Activated naive CD8-positive, alpha-beta T cell treated with anti-CD3 and anti-CD28 coated beads for 36 hours (primary cell): ENCODE measurements at places on chromosomes 2 and 18.

GRCh38 chr18:76932026-76932819 lies 109.9 kb downstream of the ZNF236 start:
- no peak overlapping the region for H3K4me3 ChIP-seq
- H3K27ac ChIP-seq: no peak overlapping the region
- H3K36me3 ChIP-seq: peaks cover 16% of the 10 kb centered on the region
- peaks cover 2% of the 10 kb centered on the region for H3K4me1 ChIP-seq

DNA sequence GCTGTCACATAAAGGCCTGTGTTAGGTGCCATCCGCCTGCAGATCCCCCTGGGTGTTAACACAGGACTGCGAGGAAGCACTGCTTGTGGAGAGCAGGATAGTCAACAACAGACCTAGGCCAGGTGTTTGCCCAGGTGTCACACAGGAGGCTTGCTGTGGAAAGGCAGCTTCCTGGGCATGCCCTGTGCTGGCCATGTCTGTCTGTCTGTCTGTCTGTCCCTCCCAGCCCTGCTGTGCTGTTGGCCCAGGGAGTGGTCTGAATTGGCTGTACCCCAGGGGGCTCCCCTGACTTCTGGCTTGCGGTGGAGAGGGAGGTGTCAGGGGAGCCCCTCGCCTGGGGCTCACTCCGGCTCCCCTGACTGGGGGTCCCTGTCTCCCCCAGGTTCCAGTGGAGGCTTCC lies 53.2 kb downstream of the SH3BP4 start:
- H3K4me3 ChIP-seq: no peak overlapping the region
- no peaks in the 10 kb centered on the region for H3K4me1 ChIP-seq
- H3K36me3 ChIP-seq: no peaks in the 10 kb centered on the region
- DNase-seq: no peak
- H3K27me3 ChIP-seq: no peaks in the 10 kb centered on the region

DNA sequence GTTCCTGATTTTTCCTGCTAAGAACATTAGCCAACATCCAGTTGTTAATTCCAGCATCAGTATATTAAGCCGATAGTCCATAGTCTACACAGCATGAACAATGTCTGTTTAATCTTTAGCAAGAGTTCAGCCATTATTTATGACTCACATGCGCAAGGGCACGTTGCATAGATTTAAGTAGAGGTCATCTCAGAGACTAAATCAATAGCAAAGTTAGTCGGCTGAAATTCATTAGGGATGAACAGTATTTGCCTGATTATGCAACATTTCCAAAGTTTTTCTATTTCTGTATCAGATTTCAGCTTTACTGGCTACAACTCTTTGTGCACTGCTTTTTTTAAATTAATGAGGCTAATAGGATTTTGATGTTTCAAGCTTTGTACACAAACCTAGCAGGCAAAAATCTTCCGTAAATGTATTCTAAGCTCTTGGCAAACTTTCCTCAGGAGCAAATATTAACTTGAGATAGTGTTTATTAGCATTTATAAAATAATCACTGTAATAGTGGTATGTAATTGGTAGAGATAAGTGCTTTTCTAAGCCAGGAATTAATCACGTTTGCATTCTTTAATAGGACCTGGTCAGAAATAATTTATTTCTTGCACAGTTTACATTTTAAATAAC lies 578.7 kb upstream of the ID2 start:
- DNase-seq: no peak
- H3K36me3 ChIP-seq: no peaks in the 10 kb centered on the region

GRCh38 chr18:30139631-30140287 lies 902.8 kb downstream of the DSC3 start:
- no peak for DNase-seq
- H3K27ac ChIP-seq: no peak overlapping the region
- H3K4me1 ChIP-seq: no peaks in the 10 kb centered on the region
- H3K36me3 ChIP-seq: no peaks in the 10 kb centered on the region

DNA sequence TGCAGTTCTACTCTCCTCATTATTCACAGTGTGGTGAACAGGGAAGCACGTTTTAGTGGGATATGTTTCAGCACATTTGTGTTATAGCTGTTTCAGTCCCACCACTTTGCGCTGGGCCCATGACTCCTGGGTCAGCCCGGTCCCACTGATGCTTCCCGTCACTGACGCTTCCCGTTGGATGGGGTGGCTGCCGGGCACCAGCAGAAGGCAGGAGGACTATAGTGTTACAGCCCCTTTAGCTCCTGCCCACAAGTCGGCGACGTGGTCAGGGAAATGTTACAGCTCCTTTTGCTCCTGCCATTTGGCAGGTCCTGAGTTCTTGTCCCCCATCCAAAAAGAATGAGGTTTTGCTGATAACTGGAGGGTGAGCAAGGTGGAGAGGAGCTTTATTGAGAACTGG lies 732.2 kb downstream of the NR4A2 start:
- H3K36me3 ChIP-seq: no peaks in the 10 kb centered on the region
- no peak overlapping the region for H3K4me3 ChIP-seq
- H3K27me3 ChIP-seq: no peaks in the 10 kb centered on the region
- H3K27ac ChIP-seq: no peak overlapping the region
- no peaks in the 10 kb centered on the region for H3K4me1 ChIP-seq

- no peaks in the 10 kb centered on the region for H3K4me1 ChIP-seq
- H3K36me3 ChIP-seq: no peaks in the 10 kb centered on the region
- peaks cover 46% of the 10 kb centered on the region for H3K27me3 ChIP-seq
- no peak for DNase-seq
Measured at GRCh38 chr2:120583121-120583520, 152.5 kb upstream of the GLI2 start.

- no peaks in the 10 kb centered on the region for H3K27me3 ChIP-seq
- peaks cover 71% of the 10 kb centered on the region for H3K36me3 ChIP-seq
- H3K4me1 ChIP-seq: peaks cover 74% of the 10 kb centered on the region
- H3K4me3 ChIP-seq: peak overlapping the region; percentile 20
Measured at GRCh38 chr2:84870306-84870705, 10.6 kb downstream of the TRABD2A start.

- H3K4me3 ChIP-seq: no peak overlapping the region
- H3K27ac ChIP-seq: peak overlapping the region; percentile 23
- no peak for DNase-seq
- peaks cover 24% of the 10 kb centered on the region for H3K4me1 ChIP-seq
- H3K27me3 ChIP-seq: no peaks in the 10 kb centered on the region
Measured at GRCh38 chr2:241125626-241126025, 23.5 kb upstream of the MTERF4 start.

GRCh38 chr2:74552914-74553811 lies 579 bp downstream of the LOXL3 start:
- no peak for DNase-seq
- H3K4me1 ChIP-seq: peaks cover 12% of the 10 kb centered on the region
- peaks cover 4% of the 10 kb centered on the region for H3K36me3 ChIP-seq
- peak overlapping the region; percentile 53 for H3K4me3 ChIP-seq
- H3K27me3 ChIP-seq: peaks cover 38% of the 10 kb centered on the region
- H3K27ac ChIP-seq: peak overlapping the region; percentile 14

GRCh38 chr2:239526666-239527415 lies 126.0 kb upstream of the HDAC4 start:
- H3K4me3 ChIP-seq: no peak overlapping the region
- H3K4me1 ChIP-seq: peaks cover 3% of the 10 kb centered on the region
- H3K27ac ChIP-seq: no peak overlapping the region
- H3K36me3 ChIP-seq: no peaks in the 10 kb centered on the region

GRCh38 chr2:7016601-7017211 lies 99.5 kb downstream of the RNF144A start:
- no peak overlapping the region for H3K4me3 ChIP-seq
- no peak overlapping the region for H3K27ac ChIP-seq

- H3K4me1 ChIP-seq: no peaks in the 10 kb centered on the region
- no peak overlapping the region for H3K4me3 ChIP-seq
- no peaks in the 10 kb centered on the region for H3K36me3 ChIP-seq
- DNase-seq: no peak
Measured at GRCh38 chr2:224195925-224196571, 157.0 kb upstream of the SERPINE2 start.

- no peaks in the 10 kb centered on the region for H3K4me1 ChIP-seq
- no peak overlapping the region for H3K4me3 ChIP-seq
- no peak for DNase-seq
- H3K36me3 ChIP-seq: no peaks in the 10 kb centered on the region
- H3K27ac ChIP-seq: no peak overlapping the region
Measured at GRCh38 chr2:147464737-147465357, 380.0 kb upstream of the ACVR2A start.

DNA sequence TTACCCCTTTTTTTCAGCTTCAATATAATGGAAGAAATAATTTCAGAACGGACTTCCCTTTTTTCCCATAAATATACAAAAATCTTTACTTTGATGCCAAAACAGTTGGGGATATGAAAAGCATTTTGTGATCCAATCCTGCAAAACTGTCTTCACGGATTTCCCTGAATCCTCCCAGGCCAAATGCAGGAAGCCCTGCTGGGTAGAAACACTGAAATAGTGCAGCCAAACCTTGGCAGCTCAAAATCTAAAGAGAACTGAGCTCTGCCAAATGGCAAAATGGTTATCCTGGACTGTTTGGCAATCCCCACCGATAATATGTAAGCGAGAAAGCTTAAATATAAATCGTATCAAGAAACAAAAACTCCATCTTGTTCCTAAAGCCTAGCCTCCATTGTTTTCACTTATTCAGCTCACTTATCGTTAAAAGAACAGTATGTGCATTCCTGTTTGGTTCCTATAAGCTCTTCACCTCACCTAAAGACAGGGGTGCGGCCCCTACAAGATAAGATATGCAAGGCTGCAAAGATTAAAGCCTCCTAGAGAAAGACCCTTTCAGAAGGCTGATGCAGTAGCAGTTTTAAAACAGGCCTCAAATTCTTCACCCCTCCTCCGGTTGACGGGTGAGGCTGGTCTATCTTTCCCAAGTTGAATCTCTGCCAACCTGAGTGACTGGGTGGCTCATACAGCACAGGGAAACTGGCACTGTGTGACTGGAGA lies 48.6 kb downstream of the LAMA1 start:
- no peak overlapping the region for H3K4me3 ChIP-seq
- no peak for DNase-seq
- no peak overlapping the region for H3K27ac ChIP-seq
- H3K4me1 ChIP-seq: no peaks in the 10 kb centered on the region

GRCh38 chr18:45517181-45517741 lies 98.0 kb upstream of the SLC14A2 start:
- H3K36me3 ChIP-seq: no peaks in the 10 kb centered on the region
- H3K27ac ChIP-seq: no peak overlapping the region
- H3K4me3 ChIP-seq: no peak overlapping the region
- H3K4me1 ChIP-seq: no peaks in the 10 kb centered on the region
- no peaks in the 10 kb centered on the region for H3K27me3 ChIP-seq

DNA sequence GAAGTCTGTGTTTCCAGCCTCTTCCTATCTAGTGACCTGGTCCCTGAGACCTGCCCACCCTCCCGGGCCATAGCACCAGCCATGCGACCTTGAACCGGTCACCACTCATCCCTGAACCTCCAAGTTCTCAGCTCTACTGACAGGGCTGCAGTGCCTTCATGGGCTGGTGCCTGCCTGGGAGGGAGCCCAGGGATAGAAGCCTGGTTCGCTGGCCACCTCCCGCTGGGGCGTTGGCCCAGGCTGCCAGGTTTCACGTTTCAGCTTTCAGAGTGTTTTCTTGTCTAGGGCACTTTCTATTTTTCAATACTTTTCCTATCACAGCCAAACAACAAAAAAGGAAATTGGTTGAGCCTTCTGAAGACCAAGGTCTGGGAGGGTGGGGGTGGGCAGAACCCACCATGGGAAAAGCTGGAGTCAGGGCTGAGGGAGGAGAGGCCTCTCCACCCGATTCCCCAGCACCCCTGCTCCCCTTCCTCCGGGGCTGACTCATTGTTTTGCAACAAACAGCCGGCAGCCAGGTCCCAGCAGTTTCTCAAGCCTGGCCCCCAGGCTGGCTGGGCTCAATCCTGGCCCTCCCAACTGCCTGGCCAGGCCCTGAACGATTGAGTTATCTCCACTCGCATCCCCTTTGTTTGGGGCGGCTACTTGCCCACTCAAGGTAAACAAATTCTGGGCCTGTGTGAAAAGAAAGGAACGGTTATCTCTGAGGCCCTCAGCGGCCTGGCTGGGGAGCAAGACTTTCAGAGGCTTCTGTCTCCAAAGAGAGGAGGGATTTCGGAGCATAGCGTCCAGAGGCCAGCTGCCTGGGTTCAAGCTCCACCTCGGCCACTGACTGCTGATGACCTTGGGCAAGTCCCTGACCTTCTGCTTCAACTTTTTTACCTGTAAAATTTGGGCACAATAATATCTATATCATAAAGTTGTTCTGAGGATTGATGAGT lies 47.5 kb downstream of the ZFP36L2 start:
- H3K4me1 ChIP-seq: peaks cover 52% of the 10 kb centered on the region
- H3K4me3 ChIP-seq: no peak overlapping the region
- peak overlapping the region; percentile 81 for H3K27ac ChIP-seq
- peaks cover 24% of the 10 kb centered on the region for H3K36me3 ChIP-seq
- H3K27me3 ChIP-seq: no peaks in the 10 kb centered on the region

GRCh38 chr2:201204655-201205514 lies 21.9 kb downstream of the CASP10 start:
- H3K36me3 ChIP-seq: peaks cover 35% of the 10 kb centered on the region
- peaks cover 32% of the 10 kb centered on the region for H3K4me1 ChIP-seq
- no peak overlapping the region for H3K27ac ChIP-seq
- no peaks in the 10 kb centered on the region for H3K27me3 ChIP-seq

DNA sequence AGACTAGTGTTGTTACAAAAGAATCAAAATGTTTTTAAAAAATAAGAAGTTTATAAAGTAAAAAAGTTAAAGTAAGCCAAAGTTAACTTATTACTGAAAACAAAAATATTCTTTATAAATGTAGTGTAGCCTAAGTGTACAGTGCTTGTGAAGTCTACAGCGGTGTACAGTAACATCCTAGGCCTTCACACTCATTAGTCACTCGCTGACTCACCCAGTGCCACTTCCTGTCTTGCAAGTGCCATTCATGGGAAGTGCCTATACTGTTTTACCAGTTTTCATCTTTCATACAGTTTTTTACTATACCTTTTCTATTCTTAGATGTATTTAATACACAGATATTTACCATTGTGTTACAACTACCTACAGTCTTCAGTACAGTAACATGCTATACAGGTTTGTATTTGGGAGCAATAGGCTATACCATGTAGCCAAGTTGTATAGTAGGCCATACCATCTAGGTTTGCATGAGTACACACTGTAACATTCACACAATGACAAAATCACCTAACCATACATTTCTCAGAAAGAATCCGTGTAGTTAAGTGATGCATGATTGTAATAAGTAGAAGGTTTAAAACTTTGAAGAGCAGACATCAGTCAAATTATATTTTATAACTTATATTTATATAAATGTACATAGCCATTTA lies 13.4 kb downstream of the SERPINB7 start:
- H3K4me3 ChIP-seq: no peak overlapping the region
- no peaks in the 10 kb centered on the region for H3K36me3 ChIP-seq
- no peak overlapping the region for H3K27ac ChIP-seq
- DNase-seq: peak; percentile 40

DNA sequence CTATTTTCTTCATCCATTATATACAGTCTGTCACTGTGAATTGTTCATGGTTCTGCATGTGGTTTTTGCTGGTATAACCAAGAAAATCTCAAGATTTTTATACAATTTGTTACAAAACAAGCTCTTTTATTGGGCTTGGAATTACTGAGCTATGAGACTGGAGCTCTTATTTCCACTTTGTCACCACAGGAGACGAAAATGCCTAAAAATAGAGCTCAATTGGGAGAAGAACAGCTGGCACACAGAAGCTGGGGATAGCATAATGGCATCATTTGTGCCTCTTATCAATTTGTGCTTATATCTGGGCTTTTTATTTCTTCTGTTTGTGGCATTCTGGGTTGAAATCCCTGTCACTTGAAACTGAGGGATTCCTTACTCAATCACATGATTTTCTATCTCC lies 219.1 kb downstream of the CALCRL start:
- H3K27ac ChIP-seq: no peak overlapping the region
- no peaks in the 10 kb centered on the region for H3K27me3 ChIP-seq

GRCh38 chr2:28747714-28748113 lies 3.9 kb upstream of the PPP1CB start:
- H3K27me3 ChIP-seq: no peaks in the 10 kb centered on the region
- H3K36me3 ChIP-seq: peaks cover 11% of the 10 kb centered on the region
- H3K4me3 ChIP-seq: peak overlapping the region; percentile 23
- no peak for DNase-seq
- peak overlapping the region; percentile 79 for H3K27ac ChIP-seq
- H3K4me1 ChIP-seq: peaks cover 34% of the 10 kb centered on the region
